ENCODE measurements at places on chromosomes 11 and 22.
A peak's percentile ranks its signal among the peaks of the same experiment; 100 is the strongest.

GRCh38 chr11:94731880-94732601, 36.1 kb upstream of the AMOTL1 start:
- DNase-seq = peak; percentile 84

GRCh38 chr22:48644108-48644507, 1183.6 kb downstream of the BRD1 start:
- DNase-seq = no peak

DNA sequence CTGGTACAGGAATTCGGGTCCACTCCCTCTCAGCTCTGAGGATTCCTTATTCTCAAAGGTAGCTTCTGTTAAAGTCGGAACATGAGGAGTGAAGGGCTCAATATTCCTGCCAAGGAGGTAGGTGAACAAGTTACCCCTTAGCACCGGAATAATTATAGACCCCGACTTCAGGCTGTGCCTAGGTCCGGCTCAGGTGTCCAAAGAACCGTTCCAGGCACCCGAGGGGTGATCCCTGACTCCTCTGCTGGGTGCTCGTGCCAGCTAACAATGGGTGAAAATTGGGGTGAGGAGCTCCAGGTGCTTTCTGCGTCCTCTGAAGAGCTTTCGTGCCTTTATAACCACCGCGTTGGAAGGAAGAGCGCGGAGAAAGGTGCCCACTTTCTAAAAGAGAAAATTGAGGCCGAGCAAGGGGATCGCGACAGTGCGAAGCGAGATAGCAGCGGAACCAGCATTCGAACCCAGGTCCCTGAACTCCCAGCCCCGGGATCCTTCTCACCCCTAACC, 393 bp downstream of the CYB561A3 start:
- no peak for DNase-seq

DNA sequence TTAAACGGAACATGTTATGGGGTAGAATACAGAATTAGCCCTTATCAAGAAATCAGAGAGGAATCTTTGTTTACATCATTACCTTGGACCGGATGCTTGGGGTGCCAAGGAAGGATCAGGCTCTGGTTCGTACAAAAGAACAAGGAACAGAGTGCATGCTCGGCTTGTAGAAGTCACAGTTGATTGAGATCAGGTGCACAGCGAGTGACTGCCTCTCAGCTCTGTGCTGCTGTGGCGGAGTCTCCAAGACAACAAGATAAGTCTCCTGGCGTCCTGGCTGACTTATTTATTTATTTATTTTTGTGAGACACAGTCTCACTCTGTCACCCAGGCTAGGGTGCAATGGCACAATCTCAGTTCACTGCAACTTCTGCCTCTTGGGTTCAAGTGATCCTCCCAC, 31.8 kb downstream of the GLB1L2 start:
- DNase-seq = no peak

- DNase-seq = no peak
Measured at GRCh38 chr11:67638535-67639437, 777 bp downstream of the TBX10 start.

DNA sequence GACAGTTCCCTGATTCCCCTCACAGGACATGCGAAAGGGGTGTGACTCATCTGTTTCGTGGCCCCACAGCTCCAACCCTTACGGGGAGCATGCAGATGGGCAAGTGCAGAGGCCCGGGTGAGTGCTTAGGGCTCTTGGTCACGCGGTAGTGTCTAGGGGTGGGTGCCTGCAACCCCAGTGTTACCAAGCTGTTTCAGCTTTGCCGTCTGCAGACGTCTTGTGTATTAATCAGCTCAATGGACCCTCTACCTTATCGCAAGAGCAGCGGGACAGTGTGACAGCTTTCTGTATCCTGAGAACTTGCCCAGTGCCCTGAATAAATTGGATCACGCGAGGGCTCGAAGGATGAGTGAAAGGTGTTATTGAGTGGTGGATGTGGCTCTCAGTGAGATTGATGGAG, 816.4 kb upstream of the ANO3 start:
- no peak for DNase-seq

- no peak for DNase-seq
Measured at GRCh38 chr11:74729397-74729796, 1.8 kb downstream of the CHRDL2 start.

GRCh38 chr22:42473484-42474193, 41.4 kb upstream of the NFAM1 start:
- DNase-seq = peak; percentile 62

GRCh38 chr11:6258571-6259081, 1.0 kb upstream of the CCKBR start:
- no peak for DNase-seq

Data from brain microvascular endothelial cell (primary cell).